Cardiac muscle cell (in vitro differentiated cells and primary cell): ENCODE measurements at places on chromosomes 12 and 14. TPM values are rescaled to one million over a fixed set of nuclear protein-coding genes. Genes with fewer than 3 reads are reported as not detected.
A peak's percentile ranks its signal among the peaks of the same experiment; 100 is the strongest.

DNA sequence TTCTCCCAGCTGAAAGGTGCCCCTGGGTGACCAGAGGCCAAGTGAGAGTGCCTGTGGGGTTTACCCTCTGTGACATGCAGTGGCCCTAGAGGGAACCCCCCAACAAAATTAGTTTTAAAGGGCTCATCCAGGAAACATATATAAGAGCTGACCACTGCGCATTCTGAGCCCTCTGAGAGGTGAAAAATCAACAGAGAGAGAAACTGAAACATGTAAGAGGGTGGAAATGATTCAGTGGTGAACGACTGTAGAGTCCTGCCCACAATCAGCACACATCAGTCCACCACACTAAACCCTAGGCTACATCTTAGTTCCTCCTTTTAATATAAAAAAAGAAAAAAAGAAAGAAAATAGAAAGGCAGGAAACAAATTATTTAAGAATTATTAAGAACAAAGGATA is 21.0 kb upstream of the ACSM4 start:
- no peak overlapping the region for H3K27ac ChIP-seq
- no peaks in the 10 kb centered on the region for H3K4me1 ChIP-seq
- DNase-seq = no peak

DNA sequence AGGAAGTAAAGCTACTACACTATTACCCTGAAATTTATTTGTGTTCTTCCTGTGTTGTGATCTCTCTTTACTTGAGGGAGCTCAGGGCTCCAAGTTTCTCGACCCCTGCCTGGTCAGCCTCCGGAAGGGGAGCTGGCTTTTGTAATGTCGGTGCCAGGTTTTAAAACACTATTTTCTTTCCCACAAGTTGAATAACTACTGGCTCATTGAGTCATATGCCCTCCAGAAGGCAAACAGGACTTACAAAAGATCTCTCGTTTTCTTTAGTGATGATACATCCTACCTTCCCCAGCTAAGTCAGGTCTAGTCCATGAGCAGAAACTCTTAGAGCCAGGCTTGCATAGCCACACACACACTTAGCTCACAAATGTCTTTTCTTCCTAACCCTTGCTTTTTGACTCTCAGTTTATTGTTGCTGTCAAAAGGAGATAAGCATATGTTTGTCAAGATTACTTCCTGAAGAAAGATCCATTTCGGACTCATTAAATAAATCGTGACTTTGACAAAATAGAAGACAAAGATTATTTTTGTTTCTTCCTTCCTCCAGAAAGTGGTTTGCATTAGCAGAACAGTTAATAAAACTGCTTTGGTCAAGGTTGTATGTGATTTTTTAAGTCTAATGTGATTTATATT is 209.8 kb upstream of the FLRT2 start:
- no peak overlapping the region for H3K27ac ChIP-seq
- H3K27me3 ChIP-seq = no peaks in the 10 kb centered on the region
- no peaks in the 10 kb centered on the region for H3K4me1 ChIP-seq
- DNase-seq = no peak
- no peak overlapping the region for H3K4me3 ChIP-seq

DNA sequence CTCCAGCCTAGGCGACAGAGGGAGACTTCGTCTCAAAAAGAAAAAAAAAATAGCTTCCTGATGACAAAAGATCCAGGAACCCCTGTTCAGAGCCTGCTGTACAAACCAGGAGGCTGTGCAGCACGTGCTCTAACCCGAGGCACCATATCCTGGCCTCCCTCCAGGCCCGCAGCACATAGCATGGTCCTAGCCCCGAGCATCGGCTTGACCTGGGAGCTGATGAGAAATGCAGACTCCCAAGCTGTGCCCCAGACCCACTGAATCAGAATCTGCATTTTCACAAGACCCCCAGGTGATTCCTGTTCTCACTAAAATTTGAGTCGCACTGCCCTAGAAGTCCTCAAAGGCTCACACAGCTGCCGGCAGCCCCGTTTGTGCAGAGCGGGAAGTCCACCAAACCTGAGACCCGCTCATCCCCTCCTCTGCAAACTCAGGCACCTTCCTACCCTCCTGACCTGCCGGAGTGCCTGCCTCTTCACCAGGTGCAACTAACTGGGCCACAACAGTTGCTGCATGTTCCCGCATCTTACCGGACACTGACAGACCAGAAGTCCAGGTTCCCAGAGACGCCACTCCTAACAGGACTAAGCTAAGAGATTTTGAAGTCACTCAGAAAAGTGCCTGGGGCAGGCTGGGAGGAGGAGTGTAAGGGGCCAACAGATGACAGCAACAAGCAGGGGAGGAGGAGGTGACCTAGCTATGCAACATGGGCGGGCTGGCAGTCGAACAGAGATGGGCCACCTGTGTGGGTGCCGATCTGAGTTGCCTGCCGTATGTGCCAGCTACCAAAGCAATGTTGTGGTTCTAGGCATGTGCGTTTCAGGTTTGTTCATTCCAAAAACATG is 24.0 kb upstream of the RIN3 start:
- H3K27ac ChIP-seq = no peak overlapping the region
- H3K4me1 ChIP-seq = no peaks in the 10 kb centered on the region
- no peak for DNase-seq
- no peak overlapping the region for H3K4me3 ChIP-seq
- H3K36me3 ChIP-seq = no peaks in the 10 kb centered on the region

DNA sequence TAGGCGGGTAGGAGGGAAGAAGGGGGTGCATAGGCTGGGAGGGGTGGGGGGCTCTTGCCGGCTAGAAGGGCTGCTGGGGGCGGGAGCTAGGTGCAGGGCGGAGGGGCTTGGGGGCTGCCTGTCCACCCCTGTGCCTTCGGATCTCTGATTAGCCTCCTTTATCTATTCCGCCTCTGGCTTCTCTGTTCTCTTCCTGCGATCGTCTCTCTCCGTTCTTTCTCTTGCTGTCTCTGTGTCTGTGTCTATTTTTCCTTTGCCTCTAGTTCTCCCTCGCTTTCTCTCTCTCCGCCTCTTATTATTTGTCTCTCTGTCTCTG is 166.7 kb upstream of the LHX5 start:
- no peak for DNase-seq
- no peaks in the 10 kb centered on the region for H3K4me1 ChIP-seq
- H3K27ac ChIP-seq = no peak overlapping the region
- peak overlapping the region; percentile 34 for H3K4me3 ChIP-seq
- peaks cover 16% of the 10 kb centered on the region for H3K27me3 ChIP-seq

DNA sequence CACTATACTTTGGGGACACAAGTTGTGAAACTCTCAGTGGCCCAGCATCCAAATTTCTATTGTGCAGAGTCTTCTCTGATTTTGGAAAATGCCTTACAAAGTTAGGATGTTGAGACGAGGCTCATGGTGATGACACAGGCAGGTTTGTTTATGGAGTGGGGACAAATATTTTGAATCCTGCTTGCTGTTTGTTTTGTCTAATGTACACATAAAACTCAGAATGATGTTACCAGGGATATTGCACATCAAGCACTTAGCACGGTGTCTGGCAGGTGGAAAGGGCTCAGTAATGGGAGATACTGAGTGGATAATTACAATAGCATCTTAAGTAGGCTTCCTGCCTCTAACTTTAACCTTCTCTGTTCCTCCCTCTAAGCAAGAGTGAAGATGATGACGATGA is 628.9 kb upstream of the TBX3 start:
- no peaks in the 10 kb centered on the region for H3K36me3 ChIP-seq
- H3K4me1 ChIP-seq = no peaks in the 10 kb centered on the region
- no peak for DNase-seq
- no peak overlapping the region for H3K4me3 ChIP-seq
- no peaks in the 10 kb centered on the region for H3K27me3 ChIP-seq

- H3K27ac ChIP-seq = no peak overlapping the region
- no peaks in the 10 kb centered on the region for H3K27me3 ChIP-seq
- H3K36me3 ChIP-seq = no peaks in the 10 kb centered on the region
- no peaks in the 10 kb centered on the region for H3K4me1 ChIP-seq
- H3K4me3 ChIP-seq = no peak overlapping the region
These were observed 605.0 kb downstream of the FSCB start for GRCh38 chr14:43901911-43902673.

Gene LMO3
- total RNA-seq = 26.2 and 29.3 TPM in 2 replicates

DNA sequence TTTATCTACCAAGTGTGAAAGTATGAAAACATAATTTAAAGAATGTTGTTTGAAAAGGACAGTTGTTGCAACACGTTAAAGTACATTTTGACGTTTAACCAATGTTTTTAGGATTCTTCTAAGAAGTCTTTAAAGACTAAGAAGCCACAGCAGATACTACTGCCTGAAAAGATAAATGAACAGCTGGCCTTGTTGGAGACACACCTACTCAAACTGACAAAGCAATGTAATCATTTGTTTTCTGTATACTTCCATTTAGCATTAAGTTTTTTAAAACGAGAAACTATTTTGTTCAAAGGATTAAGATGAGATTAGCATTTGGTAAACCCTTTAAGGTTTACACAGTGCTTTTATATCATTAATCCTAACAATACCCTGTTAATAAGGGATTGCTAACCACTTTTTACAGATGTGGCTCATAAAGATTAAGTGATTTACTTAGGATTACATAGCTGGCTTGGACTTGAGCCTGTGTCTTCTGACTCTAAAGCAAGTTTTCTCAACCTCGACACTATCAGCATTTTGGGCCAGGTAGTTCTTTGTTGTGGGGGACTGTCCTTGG is 134.4 kb downstream of the CFAP54 start:
- no peaks in the 10 kb centered on the region for H3K36me3 ChIP-seq
- H3K4me3 ChIP-seq = no peak overlapping the region
- DNase-seq = no peak
- no peak overlapping the region for H3K27ac ChIP-seq
- no peaks in the 10 kb centered on the region for H3K4me1 ChIP-seq

DNA sequence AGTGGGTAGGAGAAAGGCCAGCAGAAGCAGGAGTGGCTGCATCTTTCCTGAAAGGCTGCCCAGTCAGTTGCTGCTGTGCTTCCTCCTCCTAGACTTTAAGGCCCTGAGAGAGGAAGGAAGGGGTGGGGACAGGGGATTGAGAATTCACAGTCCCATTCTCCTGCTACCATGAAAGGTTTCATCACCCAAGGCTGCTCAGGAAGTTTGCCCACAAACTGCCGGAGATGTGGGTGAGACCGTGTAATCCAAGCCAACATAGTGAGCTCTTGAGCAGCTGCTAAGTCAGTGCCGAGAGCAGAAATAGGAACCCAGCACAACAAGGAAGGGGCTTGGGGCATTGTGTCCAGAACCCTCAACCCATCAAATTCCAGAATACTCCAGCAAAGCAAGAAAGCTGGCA is at the start of gene CTSG:
TSS of gene CTSG (minus strand) at position 69 of the 400 bp plus-strand sequence. CDS start at position 42, 27 bp downstream.
- no peaks in the 10 kb centered on the region for H3K36me3 ChIP-seq
- H3K27me3 ChIP-seq = no peaks in the 10 kb centered on the region
- H3K4me3 ChIP-seq = no peak within 1 kb of the TSS
- H3K27ac ChIP-seq = no peak within 1 kb of the TSS

GRCh38 chr12:109140560-109140959 is 24.2 kb downstream of the ACACB start:
- H3K36me3 ChIP-seq = peaks cover 16% of the 10 kb centered on the region
- no peak overlapping the region for H3K27ac ChIP-seq
- H3K27me3 ChIP-seq = no peaks in the 10 kb centered on the region
- H3K4me3 ChIP-seq = no peak overlapping the region
- no peak for DNase-seq

GRCh38 chr12:124021007-124021406 is 48.0 kb downstream of the ZNF664 start:
- peaks cover 8% of the 10 kb centered on the region for H3K4me1 ChIP-seq
- H3K4me3 ChIP-seq = no peak overlapping the region
- H3K27ac ChIP-seq = no peak overlapping the region
- no peaks in the 10 kb centered on the region for H3K27me3 ChIP-seq
- DNase-seq = peak; percentile 13
- H3K36me3 ChIP-seq = no peaks in the 10 kb centered on the region

DNA sequence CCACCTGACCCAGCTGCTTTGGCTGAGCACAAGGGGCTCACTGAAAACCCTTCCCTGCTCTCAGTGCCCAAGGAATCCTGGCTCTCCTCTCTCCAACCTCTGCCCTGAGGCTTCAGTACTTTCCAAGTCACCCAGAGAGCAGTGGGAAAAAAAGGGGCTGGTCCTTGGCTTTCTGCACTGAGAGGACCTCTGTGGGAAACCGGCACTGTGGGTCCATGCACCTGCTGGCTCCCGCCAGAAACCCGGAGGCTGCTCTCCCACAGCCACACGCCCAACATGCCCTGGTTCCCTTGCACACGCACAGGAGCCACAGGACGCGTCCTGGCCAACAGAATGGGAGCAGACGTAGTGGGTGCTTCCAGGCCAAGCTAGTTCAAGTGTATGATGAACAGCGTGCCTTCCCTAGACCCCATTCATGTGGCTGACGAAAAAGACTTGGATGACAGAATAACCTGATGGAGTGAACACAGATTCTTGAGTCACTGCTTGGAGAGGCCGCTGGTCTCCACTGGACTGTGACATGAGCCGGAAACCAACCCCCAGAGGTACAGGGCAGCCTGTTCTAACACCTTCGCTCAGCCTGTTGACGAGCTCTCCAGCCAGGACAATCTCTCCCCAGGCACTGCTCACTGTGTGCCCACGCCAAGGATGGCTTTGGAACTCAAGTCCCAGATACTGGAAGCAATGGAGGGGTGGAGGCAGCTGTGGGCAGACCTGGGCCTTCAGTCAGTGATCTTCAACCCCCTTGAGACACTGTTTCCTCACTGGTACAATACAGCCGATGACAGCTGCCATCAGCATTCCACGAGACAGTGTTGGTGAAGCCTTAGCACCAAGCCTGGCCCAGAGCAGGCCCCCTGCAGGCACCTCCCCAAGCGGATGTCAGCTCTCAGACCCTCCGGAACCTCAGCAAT is 87.7 kb downstream of the ITPK1 start:
- H3K27ac ChIP-seq = no peak overlapping the region
- no peaks in the 10 kb centered on the region for H3K27me3 ChIP-seq
- no peak overlapping the region for H3K4me3 ChIP-seq
- peaks cover 13% of the 10 kb centered on the region for H3K4me1 ChIP-seq
- no peak for DNase-seq
- no peaks in the 10 kb centered on the region for H3K36me3 ChIP-seq

DNA sequence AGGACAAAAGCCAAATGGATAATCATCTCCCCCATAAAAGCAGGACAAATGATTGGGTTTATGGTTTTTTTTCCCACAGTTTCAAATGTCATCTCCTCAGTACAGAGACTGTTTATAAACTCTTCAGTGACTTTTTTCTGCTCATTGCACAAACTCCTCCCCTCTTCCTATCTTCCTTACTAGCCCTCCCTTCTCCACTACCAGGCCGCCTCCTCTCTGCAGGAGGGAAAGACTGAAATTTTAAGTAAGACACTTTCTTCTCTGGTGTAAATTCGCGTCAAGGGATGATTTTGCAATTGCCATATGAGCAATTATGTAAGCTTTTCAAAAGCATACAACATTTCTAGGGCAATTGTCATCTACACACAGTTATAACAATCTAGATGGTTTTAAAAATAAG is 37.0 kb downstream of the BTG1 start:
- peak; percentile 47 for DNase-seq
- peaks cover 36% of the 10 kb centered on the region for H3K4me1 ChIP-seq
- H3K27me3 ChIP-seq = no peaks in the 10 kb centered on the region

- no peak for DNase-seq
- no peaks in the 10 kb centered on the region for H3K27me3 ChIP-seq
- no peaks in the 10 kb centered on the region for H3K4me1 ChIP-seq
- H3K36me3 ChIP-seq = no peaks in the 10 kb centered on the region
These were observed 218.2 kb downstream of the TMTC3 start for GRCh38 chr12:88360343-88360742.

GRCh38 chr12:50825372-50825838 is 17.3 kb upstream of the TMPRSS12 start:
- H3K27ac ChIP-seq = no peak overlapping the region
- no peak overlapping the region for H3K4me3 ChIP-seq
- H3K36me3 ChIP-seq = peaks cover 4% of the 10 kb centered on the region
- no peaks in the 10 kb centered on the region for H3K27me3 ChIP-seq
- H3K4me1 ChIP-seq = no peaks in the 10 kb centered on the region

Gene CCDC175
- not detected in 2 replicates for total RNA-seq

Gene SMIM41
- not detected in 2 replicates for total RNA-seq

Gene PARPBP
- total RNA-seq = 2.6 and 7.7 TPM in 2 replicates

Gene KRT72
- total RNA-seq = not detected in 2 replicates
